Stimulated activated CD4-positive, alpha-beta T cell treated with anti-CD3 and anti-CD28 coated beads, TNF-alpha, amount 100 ng/mL, for 4 hours (primary cell): ENCODE measurements at places on chromosomes 5 and 9.

DNA sequence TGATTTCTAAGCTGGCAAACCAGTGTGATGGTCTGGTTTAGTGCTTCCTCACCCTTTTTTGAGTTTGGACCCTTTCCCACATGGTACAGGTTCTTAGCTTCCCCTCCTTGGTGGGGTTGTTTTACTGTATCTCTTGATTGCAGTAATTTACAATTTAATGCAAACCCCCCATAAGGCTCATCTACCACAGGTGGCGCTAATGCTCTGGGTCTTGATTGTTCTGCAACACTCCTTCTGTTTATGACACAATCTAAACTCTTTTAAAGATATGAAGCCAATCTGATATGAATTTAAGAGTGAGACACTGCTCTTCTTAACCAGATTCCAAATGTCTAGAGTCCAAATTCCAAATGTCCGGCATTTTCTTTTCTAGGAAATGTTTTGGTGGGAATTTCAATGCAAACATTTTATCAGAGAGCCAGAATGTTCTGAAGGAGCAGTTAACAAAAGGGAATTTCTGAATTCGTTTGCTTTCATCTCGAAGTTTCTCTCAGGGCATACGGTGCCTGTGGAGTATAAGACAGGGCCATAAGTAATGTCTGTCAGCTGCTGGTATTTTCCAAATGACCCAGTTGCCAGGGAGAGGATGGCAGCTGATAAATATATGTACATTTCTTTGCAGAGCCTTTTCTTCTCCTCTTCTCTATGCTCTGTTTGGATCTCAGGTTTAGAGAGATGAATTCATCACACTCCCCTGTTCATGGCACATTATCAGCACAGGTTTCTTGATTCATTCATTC lies 246.8 kb downstream of the ARHGAP26 start:
- DNase-seq: peak; percentile 33

GRCh38 chr9:106893088-106893487 lies 30.1 kb downstream of the ZNF462 start:
- DNase-seq: no peak

GRCh38 chr9:38382141-38382540 lies 10.4 kb upstream of the ALDH1B1 start:
- no peak for DNase-seq

GRCh38 chr9:14433351-14434157 lies 119.6 kb upstream of the NFIB start:
- DNase-seq: no peak

DNA sequence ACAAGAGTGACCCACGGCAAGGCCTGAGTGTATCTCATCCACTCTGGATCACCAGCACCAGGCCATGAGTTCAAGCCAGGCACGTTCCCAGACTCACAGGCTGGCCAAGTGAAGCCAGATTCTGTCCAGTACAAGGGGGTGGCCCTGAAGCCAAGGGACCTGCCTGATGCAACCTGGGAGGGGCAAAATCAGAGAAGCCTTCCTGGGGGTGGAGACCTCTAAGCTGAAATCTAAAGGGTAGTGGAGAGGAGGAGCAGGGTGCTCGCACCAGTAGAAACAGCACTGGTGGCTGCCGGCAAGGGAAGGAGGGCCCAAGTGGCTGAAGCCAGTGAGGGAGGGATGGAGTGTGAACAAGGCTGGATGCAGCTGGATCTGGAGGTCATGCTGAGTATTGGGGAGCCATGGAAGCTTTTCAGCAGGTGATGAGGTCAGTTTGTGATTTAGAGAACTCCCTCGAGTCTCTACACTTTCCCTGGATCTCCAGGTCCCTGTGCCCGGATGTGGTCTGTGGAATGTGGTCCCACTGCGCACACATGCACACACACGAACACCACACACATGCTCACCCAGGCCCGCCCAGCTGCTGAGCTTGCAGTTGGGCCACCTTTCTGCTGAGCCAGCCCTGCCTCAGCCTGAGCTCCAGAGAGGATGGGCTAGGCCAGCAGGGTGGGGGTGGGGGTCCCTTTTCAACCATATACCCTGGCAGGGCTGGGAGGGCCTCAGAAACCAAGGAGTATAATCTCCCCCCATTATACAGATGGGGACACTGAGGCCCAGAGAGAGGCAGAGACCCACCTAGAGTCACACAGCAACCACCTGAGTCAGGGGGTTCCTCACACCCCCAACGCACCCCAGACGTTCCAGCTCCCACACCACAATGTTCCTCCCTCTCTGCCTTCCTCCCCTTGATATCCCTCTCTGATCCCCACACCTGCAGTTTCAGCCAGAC lies 1.6 kb downstream of the PIP5KL1 start:
- DNase-seq: no peak

DNA sequence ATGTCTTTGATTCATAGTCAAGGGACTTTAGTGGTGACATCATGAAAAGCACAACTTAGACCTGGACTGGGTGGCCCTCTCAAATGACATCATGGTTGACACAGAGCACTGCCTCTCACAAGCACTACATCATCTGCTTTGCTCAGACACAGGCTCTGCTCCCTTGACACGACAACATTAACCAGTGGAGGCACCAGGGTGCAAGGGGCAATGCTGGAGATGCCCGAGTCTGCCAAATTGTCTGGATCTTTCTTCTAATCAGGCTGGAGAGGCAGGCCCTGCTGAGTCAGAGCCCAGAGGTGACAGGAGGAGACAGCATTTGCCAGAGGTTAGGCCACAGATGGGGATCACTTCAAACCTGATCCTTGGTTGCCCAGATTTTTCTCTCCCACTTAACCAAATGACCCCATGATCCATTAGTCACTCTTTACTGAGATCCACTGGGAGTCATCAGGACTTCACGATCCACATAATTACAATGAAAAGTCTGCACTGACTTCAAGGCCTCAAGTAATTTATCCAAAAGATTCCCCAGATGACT lies 174.4 kb downstream of the SLIT3 start:
- no peak for DNase-seq

GRCh38 chr9:78921341-78921740 lies 624.4 kb downstream of the PSAT1 start:
- DNase-seq: no peak

GRCh38 chr9:122213589-122214413 lies 15.0 kb downstream of the LHX6 start:
- peak; percentile 29 for DNase-seq

DNA sequence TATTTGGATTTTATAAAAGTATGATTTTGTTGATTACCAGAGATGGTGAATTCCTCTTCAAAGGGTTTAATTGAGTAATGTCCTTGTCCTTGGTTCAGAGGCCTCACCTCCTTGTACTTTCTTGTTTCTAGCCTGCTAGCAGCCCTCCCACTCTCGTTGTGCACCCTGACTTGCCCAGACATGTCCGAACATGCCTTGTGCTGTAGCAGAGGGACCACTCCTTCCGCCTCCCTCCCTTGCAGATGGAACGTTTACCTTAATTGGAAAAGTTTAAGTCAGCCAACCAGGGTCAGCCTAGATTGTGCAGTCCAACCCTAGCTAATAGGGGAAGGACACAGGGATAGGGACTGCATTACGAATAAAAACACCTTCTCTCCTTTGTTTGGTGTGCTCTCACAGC lies 406.9 kb upstream of the NMUR2 start:
- DNase-seq: no peak

DNA sequence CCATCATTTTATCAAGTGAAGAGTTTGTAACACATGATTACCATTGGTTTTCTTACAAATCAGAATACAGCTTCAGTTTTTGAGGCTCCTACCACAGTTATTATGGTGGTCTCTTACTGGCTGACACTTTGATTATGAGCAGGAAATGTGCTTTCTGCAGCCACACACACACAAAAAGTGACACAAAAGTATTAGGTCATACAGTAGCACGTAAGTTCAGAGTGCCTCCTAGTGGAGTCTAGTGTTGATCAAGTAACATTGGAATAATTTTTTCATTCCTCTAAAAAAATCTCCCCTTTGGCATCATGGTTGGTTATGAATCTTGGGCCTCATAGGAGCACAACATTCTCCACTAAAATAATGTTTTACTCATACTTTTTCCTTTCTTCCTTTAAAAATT lies 37.6 kb downstream of the PAM start:
- no peak for DNase-seq

DNA sequence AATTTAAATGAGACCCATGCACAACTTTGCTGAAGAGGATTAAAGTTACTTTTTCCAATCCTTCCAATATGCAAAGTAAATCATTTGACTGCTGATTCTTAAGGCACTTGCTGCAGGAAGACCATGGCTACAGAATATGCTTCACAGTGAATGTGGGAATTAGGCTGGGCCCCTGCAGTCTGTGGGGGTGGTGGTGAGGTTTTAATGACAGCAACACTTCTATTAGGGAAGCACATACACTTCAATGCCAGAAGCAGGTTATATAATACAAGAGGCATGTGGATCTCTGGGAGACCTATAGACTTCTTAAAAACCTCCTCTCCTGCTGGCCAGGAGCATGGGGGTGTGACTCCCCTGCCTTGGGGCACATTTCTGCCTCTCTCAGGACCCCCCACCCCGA lies 124.5 kb upstream of the KLF9 start:
- DNase-seq: no peak

- no peak for DNase-seq
These were observed 101.7 kb downstream of the UBAP2 start for GRCh38 chr9:33946779-33947535.

DNA sequence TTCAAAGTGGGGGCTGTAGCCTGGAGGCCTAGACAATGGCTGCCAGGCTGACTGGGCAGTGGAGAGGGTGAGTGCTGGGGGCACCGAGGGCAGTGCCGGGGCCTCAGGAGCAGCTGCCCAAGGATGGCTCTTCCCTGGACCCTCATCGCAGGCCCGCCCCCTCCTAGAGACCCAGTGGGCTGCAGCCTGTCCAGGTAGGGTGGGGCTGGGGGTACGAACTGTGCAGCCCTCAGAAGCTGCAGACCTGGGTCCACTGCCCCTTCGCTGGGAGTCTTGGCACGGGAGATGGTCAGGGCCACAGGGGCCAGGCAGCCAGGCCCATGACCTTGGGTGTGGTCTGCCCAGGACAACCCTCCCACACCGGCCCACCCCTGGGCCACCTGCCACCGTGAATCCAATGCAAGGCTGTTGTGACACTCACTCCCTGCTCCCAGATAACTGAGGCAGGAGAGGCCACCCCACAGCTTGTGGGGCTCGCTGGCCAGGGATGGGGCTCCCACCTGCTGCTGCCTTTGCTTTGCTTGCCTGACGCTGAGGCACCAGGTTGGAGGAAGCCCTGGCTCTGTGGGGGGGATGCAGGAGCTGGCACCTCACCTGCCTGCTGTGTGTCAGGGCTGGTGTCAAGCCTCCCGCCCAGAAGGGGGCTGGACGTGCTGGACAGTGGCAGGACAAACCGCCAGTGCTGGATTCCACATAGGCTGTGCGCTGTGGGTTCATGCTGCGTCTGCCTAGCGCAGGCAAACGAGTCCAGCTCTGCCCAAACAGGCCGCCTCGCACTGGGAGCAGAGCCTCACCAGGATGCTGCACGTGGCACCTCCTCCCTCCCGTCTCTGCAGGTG lies 23.1 kb upstream of the SLC9A3 start:
- no peak for DNase-seq

DNA sequence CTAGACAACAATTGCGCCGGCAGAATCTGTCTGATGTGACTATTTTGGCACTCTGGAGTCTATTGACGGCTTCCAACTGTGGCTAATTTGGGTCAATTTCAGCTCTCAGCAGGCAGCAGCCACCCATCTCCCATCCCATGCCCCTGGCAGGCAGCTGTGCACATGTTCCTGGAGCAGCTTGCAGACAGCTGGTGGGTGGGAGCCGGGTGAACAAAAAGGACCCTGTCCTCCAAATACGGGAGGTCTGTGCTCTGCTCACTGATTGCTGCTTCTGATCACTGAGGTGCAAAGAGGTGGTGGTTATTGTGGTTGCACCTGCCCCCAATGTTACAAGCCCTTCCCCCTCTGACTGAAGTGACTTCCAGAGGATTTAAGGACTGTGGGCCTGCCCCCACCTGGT lies 45.0 kb upstream of the N4BP3 start:
- no peak for DNase-seq

GRCh38 chr5:169652057-169652456 lies 15.0 kb downstream of the DOCK2 start:
- no peak for DNase-seq

- no peak for DNase-seq
These were observed 98.5 kb downstream of the GPR21 start for GRCh38 chr9:123131993-123132392.

- no peak for DNase-seq
These were observed 1.0 kb downstream of the HMGCS1 start for GRCh38 chr5:43312076-43312661.

DNA sequence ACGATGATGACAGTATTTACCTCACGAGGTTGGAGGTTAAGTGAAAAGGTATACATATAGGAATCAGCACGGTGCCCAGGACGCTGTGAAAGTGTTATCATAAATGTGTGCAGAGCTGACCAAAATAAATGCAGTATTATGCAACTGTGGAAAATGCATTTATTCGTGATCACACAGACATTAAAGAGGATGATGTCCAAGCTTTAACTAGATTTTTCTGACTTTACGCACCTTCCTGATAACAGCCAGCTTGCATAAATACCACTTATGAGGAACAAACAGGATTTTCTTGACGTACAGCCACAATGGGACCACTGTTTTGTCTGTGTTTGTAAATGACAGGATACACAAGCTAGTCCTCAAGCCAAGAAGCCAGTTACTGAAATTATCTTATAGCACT lies 71.4 kb upstream of the ATP10B start:
- no peak for DNase-seq

DNA sequence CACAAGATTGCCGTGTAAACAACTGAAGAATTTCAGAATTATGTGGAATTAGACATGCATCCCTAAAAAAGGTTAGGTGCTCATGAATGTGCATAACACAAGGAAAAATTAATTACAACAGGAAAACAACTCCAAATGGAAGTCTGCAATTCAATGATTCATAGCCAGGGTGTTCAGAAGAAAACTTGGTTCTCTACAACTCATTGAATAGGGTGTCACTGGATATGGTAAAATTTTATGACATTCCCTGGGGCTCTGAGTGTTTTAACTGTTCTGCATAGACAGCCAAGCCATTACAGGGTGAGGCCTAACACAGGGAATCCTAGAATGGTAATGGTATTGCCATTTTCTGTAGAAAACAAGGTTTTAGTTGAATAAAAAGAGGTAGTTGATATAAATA lies 24.4 kb upstream of the ZSWIM6 start:
- no peak for DNase-seq
